SIG-M5 (cell line): ENCODE measurements at places on chromosomes 13 and 19.

DNA sequence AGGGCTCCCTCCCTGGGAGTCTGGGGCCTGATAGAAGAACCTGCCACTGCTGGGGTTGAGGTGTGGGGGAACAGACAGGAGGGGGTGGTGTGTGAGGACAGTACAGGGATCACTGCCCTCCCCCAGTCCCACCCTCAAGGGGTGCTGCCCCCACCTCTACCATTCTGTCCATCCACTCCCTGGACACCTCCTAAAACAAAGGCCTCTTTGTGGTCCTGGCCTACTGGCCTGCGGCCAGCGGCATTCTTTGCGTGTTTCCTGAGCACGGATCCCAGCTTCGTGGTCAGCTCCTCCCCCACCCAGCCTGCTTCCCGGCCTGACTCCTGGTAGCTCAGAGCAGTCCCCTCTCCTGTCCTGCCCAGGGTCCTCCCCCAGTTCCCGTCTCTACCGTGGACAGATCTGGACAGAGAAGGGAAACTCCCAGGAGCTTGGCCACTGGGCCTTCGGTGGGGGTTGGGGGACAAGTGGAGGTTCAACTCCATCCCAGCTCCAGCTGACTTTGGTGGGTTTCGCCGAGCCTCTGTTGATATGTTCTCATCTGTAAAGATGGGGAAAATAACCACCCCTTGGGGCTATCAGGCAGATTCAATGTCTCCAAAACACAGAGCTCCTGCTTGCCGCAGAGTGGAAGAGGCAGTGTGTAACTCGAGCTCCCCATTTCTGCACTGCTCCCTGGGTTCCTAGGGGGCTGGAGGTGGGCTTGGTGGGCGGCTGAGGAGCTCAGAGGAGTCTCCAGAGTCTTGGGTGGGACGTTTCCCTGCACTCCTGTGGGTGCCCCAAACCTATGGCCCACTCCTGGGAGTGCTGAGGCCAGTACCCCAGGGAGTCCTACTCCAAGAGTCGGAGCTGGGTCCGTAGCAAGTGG is 48.7 kb downstream of the LYL1 start:
- DNase-seq: no peak

DNA sequence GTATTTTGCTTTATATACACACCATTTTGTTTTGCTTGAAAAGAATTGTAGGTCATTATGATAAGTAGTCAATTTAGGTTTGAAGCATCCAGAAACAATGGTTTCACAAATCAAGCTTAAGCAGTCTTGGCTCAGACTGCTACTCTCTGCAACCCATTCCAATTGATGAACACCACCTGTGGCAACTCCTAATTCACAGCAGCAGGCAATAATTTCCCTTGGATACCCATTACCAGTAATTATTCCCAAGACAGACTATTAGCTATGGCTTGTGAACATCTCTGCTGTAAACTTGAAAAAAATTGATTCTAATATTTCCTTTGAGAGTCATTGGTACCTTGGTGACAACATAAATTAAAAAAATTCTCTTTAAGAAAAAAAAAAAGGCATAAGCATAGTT is 299.3 kb upstream of the SLITRK6 start:
- no peak for DNase-seq

DNA sequence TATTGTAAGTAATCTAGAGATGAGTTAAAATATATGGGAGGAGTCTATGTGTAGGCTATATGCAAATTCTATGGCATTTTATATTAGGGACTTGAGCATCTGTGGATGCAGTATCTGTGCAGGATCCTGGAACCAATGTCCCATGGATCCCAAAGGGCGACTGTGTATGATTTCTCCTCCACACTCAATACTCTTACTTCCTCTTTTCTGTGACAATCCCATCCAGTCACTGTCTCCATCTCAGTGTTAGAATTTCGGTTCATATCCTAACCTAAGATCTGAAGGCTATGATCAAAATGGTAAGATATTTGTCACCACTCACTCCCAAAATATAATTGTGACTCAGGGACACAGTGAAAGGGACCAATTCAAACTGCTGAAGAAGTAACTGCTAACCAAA is 15.1 kb upstream of the ZNF599 start:
- no peak for DNase-seq

DNA sequence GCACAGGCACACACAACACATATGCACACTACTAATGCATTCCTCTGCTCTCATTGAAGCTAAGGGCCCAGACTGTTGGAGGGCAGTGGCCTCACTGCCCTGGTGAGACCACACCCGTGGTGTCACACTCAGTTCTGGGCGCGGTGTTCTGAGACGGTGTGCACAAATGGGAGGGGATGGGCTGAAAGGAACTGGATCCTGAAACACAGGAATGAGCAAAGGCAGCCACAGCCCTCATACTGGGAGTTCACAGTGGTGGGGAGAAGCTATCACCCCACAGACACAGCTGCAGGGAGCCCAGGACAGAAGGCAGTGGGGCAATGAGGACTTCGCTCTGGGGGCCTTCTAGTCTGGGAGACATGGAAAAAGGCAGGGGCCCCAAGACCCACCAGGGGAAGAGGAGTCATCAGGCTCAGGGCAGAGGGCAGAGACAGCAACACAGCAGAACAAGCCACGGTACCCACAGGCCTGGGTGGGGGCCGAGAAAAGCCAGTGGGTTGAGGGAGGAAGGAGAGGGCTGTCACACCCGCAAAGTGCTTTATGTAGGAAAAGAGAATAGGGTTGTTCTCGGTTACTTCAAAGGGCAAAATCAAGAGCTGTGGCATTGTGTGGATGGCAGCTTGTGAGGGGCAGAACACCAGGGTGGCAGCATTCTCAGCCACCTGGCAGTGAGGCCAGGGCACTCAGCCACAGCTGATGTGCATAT is 75.4 kb upstream of the GPR183 start:
- DNase-seq: no peak

DNA sequence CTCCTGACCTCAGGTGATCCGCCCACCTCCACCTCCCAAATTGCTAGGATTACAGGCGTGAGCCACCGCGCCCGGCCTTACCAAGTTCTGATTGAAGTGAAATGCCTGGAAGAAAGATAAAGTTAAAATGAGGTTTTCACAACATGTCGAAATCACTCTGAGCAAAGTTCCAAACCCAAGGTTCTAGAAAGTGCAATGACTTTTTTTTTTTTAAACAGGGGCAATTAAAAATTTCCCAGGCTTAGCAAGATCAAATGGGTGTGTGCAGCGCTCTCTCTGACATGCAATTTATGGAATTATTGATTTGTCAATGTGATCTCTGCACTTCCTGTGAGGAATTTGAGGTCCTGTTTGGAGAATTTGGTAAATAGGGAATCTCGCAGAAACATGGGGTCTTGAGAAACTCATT is 12.8 kb upstream of the MAP2K2 start:
- DNase-seq: no peak

- no peak for DNase-seq
Measured at GRCh38 chr19:11963566-11964355, 1.1 kb upstream of the ZNF763 start.

DNA sequence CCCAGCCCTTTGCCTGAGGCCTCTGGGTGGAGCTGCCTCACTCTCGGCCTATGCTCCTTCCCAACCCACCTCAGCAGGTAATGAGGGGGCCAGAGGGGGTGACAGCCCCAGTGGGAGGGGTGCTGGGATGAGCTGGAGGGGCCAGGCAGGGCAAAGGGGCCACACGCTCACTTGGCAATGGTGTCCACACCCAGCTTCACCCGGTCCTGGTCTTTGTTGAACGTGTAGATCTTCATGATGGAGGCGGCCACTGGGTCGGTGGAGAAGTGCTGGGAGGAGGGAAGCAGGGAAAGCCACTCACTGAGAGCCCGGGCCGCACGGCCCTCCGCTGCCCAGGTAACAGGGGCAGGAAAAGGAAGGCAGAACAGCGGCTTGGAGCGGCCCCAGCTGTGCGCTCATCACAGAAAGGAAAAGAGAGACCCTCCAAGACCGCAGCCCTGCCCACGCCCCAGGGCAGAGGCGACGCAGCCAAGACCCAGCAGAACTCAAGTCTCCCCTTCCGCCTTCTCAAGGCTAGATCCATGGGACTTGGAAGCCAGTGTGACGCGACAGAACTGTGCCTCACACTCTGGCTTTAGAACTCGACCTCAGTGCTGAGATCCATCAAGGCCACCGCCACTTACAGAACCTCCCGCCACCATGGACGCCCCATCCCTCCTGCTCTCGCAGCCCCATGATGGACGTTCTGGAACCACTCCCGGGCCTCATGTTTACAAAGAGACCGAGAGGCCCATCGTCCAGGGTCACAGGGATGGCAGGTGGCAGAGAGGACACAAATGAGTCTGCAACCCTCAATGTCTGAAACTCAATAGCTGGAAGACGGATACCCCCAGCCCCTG is 9.2 kb downstream of the UBXN6 start:
- DNase-seq: no peak

GRCh38 chr19:9058905-9059667 is 27.8 kb upstream of the OR1M1 start:
- no peak for DNase-seq

GRCh38 chr13:53821632-53822031 is 793.0 kb downstream of the OLFM4 start:
- no peak for DNase-seq

- no peak for DNase-seq
Measured at GRCh38 chr19:51921949-51922348, 5.3 kb upstream of the ZNF613 start.

- DNase-seq: no peak
Measured at GRCh38 chr13:113183450-113184129, 24.9 kb downstream of the PCID2 start.

DNA sequence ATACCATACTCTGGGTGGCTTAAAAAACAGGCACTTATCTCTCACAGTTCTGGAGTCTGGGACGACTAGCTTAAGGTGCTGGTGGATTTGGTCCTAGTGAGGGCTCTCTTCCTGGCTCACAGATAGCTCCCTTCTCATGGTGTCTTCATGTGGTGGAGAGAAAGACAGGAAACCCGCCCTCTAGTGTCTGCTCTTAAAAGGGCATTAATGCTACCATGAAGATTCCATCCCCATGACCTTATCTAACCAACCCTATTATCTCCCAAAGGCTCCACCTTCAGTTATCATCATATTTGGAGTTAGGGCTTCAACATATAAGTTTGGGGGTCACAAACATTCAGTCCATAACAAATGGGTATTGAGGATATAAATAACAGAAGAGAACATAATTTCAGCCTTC is 139.4 kb downstream of the HS6ST3 start:
- DNase-seq: no peak

- DNase-seq: no peak
Measured at GRCh38 chr13:22031702-22032286, 360.9 kb downstream of the FGF9 start.

- no peak for DNase-seq
Measured at GRCh38 chr19:46834984-46835383, 15.7 kb downstream of the AP2S1 start.
